GOT3 (cell line): ENCODE measurements at places on chromosomes 7 and 10.

DNA sequence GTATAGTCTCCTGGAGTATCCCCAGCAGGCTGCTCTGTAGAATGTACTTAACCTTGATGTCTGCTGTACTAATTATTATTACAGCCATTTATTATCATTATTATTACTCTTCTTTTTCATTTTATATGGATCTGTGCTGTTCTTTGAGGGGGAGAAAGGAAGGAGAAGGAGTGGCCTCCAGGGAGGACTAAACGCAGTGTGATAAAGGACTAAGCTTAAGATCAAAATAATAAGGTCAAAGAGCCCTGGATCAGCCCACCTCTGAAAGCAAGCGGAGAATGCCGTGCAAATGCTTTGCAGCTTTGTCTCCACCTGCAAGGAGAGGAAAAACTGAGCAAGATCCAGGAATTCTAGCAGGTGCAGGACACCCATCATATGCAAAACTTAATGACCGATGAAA lies 65.3 kb downstream of the RELN start:
- no peak for DNase-seq

DNA sequence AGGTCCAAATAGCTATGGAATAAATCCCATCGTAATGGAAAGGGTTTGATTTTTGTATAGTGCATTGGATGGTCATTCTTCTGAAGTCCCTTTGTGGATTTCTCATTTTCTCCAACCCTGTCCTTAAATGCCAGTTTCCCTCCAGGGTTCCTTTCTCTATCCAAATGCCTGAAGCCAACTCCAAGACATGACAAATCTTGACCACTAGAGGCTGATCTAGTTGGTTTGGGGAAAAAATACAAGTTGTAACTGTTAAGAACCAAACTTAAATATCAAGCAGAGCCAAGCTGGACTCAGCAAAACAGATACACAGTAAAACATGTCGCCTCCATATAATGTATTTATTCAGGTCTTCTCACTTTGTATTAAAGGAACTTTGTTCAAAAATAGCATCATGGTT lies 28.7 kb downstream of the FRMD4A start:
- DNase-seq = no peak

DNA sequence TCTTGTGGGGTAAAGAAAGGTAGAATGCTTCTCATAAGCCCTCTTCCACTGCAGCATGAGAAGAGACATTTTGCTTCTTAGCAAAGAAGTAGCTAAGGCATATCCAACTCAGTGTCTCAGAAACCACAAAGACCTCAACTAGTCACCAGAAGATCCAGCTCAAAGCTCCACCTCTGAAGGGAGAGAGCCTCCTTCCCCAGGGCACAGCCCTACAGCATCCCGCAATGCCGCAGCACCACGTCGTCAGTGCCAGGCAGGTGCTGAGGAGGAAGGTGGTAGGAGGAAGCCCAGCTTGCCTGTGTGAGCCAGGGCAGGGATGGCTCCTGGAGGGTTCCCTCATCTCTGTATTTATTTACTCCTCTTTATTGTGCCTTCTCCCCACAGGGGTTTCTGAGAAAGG lies 385.6 kb upstream of the NPVF start:
- DNase-seq = no peak

DNA sequence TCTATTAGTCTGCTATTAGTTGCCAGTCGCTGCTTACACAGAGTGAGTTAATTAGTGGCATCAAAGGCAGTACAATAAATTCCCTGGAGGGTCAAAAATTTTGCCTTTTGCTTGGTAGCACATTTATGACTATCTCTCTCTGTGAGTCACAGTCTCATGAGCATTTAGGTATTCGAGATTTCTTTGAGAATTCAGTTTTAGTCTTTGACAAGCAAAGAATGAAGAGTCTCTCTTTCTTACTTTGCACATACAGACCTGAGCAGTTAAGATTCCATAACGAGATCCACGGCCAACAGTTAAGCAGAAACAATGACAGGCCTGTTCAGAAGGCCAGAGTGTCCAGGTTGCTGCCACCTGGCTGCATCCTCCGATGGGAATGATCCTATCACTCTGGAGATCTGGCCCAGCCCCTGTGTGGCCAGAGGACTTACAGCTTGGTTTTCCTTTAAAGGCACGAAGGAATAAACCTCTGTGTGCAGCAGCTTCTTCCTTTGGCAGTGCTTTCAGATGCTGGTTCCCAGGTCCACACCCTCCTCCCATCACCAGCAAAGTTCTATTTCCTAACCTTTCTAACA lies 80.6 kb downstream of the GLI3 start:
- DNase-seq = no peak

DNA sequence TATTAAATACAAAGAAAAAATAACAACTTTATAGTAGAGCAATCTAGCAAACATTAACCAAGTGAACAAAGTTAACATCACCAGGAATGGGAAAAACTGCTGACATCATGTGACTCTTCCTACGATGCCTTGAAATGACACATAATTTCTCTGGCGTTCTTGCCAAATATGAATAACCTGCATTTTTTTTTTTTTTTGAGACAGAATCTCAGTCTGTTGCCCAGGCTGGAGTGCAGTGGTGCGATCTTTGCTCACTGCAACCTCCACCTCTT lies 126.5 kb upstream of the VKORC1L1 start:
- DNase-seq = no peak

- no peak for DNase-seq
These were observed 139.8 kb upstream of the TNS3 start for GRCh38 chr7:47721670-47722069.

DNA sequence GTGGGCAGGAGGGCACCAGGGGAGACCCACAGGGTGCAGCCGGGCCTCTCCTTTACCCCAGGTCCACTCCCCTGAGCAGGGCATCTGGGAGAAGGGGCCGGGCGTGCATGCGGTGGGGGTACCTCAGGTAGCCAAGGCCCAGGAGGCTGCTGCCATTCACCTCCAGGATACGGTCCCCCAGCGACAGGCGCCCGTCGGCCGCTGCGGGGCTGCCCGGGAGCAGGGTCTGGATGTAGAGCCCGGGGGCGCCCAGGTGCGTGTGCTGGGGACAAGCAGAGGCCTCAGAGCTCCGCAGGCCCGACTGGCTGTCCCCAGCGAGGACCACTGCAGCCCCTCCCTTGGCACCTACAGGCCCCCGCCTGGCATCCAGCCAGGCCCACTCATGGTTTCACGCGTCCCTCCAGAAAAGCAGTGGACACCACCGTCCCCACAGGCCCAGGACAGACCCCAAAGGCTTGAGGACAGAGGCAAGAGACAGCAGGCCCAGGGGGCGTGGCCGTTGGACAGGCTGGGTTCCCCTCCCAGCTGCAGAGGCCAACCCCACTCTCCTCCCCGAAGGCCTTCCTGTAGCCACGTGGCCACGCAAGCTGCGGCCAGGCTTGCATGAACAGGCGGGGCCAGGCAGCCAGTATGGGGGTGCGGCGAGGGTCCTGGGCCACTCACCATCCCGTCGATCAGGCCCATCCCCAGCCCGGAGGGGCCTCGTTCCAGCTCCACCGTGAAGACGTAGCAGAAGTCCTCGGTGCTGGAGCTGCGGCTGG lies 24.3 kb downstream of the AP5Z1 start:
- DNase-seq = no peak

GRCh38 chr7:131431289-131431688 lies 103.6 kb downstream of the MKLN1 start:
- DNase-seq = no peak

DNA sequence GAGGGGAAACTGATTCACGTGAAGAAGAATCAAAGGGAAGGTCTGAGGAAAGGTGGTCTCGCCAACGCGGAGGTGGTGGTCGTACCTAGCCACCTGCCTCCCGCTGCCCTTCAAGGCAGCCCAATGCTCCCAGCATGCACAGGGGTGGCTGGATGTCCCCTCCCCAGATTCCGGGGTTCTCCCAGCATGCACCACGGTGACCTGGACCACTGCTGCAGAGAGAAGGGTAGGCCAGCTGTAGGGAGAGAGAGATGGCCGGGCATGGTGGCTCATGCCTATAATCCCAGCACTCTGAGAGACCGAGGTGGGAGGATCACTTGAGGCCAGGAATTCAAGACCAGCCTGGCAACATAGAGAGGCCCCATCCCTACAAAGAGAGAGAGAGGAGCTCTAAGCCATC lies 32.4 kb upstream of the PPP2R2D start:
- no peak for DNase-seq

- no peak for DNase-seq
These were observed 65.2 kb downstream of the COL13A1 start for GRCh38 chr10:69866688-69867461.

- DNase-seq = no peak
These were observed 1.7 kb upstream of the STK32C start for GRCh38 chr10:132309471-132309865.

DNA sequence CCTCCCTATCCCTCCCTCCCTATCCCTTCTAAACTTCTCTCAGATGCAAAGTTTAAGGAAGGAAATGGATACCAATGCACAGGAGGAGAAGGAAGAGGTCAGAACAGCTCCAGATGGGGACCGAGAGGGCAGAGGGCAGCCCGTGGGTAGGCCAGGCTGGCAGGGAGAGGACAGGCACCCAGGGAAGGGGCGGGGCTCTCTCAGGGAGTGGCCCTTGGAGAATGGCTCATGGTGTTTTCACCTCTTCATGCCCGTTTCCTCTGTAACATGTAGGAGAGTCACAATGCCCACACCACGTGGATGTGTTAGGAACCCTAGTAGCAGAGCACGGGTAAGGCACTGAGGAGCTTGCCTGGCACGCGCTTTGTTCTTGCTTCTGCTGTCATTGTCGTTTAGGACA lies 264.5 kb downstream of the CELF2 start:
- no peak for DNase-seq

DNA sequence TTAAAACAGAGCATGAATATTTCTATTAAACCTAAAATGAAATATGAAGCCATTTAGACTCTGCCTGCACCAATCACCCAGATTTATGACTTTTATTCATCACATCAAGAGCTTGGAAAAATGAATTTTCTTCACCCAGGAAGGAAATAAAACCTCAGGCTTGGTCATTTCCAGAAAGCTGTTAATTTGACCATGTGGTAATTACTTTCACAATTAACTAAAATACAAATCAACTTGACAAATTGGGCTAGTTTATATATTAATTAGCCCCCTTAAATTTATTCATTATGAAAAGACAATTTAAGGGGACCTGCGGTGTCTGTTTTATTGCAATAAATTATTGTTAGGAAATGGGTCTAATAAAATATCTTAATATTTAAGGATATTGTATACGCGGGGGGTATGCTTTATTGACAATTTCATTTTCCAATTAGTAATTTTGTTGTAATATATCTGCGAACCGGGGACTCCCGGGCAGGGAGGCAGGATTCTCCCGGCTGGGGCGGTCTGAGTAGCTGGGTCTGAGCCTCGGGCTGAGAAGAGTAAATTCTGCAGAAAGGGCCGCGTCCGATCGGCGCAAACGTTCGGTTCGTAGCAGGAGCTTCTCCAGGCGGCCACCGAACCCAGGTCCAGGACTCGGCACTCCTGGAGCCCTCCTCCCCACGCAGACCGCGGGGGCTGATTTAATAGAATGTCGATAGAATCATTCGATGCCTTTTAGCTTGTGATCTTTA lies 9.4 kb upstream of the MNX1 start:
- no peak for DNase-seq

GRCh38 chr7:116138202-116138801 lies 72.0 kb upstream of the TES start:
- DNase-seq = no peak

GRCh38 chr7:52211930-52212329 lies 823.5 kb upstream of the POM121L12 start:
- DNase-seq = no peak

DNA sequence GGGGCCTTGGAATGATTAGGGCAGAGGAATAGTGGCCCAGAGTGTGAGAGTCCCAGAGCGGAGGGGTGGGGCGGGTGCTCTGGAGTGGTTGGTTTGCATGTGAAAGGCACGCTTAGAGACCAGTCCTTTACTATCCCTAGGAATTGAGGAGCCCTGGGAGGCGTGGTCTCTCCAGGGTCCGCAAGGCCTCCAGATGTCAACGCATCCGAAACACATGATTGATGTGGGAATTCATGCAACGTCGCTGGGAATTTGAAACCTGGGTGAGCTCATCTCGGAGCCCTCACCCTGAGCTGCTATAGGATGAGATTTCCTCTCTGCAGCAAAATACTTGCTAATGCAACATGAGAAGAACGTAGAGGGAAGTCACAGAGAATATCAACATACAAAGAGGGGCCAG lies 51.2 kb downstream of the NPTX2 start:
- DNase-seq = no peak

GRCh38 chr7:116577320-116577871 lies 52.6 kb downstream of the CAV1 start:
- no peak for DNase-seq

- DNase-seq = no peak
These were observed 82.1 kb downstream of the ZRANB1 start for GRCh38 chr10:125023862-125024496.

DNA sequence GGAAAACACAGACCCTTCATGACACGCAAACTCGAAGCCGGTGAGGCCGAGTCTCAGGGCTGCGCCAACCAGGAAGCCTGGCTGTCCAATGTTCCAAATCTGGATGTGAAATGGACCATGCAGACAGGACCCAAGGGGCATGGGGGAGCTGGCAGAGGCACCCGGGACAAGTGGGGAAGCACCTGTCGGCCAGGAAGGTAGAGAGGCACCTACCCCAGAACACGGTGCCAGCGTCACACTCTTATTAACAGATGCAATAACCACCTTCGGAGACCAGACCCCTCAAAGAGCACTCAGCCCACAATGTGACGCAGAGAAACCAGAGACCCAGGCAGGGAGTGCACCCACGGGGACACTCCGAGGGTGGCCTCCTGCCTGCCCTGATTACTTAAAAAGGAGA lies 88.3 kb upstream of the PDGFA start:
- no peak for DNase-seq

GRCh38 chr10:68897336-68897741 lies 3.8 kb upstream of the DDX50 start:
- DNase-seq = no peak

GRCh38 chr7:126657599-126658358 lies 595.0 kb downstream of the GRM8 start:
- DNase-seq = no peak

DNA sequence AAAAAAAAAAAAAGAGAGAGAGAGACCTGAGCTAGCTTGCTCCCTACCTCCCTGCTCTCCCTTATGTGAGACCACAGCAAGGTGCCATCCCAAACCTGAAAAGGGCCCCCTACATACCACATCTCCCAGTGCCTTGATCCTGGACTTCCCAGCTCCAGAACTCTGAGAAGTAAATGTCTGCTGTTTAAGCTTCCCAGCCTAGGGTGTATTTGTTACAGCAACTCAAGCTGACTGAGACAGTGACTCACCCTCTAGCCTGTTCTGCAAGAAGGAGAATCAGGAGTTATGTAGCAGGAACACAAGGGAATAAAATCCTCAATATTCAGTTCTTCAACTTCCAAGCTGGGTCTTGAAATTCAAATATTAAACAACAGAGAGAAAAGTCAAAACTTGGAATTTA lies 52.1 kb upstream of the TMEM72 start:
- DNase-seq = no peak
